ENCODE measurements at places on chromosomes 4 and X.

GRCh38 chr4:1170156-1170975 is 2.0 kb downstream of the SPON2 start:
- DNase-seq: no peak

DNA sequence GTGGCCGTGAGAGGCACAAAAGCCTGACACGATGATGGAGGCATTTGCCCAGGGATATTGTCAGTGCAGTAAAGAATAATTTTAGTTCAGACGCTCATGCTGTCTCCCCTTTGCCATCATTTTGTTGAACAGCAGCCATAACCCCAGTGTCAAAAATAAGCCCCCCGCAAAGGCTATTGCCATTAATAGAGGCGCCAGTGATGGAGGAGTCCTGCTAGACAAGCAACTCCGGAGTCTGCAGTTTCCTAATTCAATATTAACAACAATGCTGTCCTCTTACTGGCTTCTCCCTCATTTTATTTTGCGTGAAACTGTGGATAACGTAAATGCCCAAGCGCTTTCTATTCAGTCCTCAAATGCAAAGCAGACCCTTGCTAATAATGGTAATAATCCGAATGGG is 603 bp upstream of the SMS start:
- no peak for DNase-seq

- no peak for DNase-seq
These were observed 25.3 kb downstream of the ARHGEF6 start for GRCh38 chrX:136755411-136755810.

DNA sequence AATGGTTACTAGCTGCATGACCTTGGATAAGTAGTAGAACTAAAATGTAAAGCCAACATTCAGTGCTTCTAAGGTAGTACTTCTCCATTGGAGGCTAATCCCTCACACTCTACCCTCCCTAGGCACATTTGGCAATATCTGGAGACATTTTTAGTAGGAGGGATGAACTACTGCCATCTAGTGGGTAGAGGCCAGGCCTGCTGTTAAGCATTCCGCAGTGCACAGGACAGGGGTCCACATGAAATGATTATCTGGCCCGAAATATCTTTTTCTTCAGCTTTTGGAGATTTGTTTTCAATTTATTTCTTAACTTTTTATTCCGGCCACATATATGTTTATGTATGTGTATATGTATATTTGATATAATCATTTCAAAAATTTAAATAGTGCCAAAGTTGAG is 36.0 kb upstream of the SPANXC start:
- DNase-seq: no peak

- no peak for DNase-seq
These were observed 36.9 kb upstream of the PUDP start for GRCh38 chrX:7184816-7185215.

GRCh38 chrX:109704563-109704962 is 28.5 kb downstream of the ACSL4 start:
- DNase-seq: no peak

- DNase-seq: no peak
These were observed 180.9 kb downstream of the SMIM20 start for GRCh38 chr4:26094911-26095310.

All from stimulated activated CD8-positive, alpha-beta memory T cell treated with anti-CD3 and anti-CD28 coated beads, Interleukin-15, amount 100 ng/mL, for 4 hours (primary cell).